ENCODE measurements at places on chromosomes 11 and 22.

DNA sequence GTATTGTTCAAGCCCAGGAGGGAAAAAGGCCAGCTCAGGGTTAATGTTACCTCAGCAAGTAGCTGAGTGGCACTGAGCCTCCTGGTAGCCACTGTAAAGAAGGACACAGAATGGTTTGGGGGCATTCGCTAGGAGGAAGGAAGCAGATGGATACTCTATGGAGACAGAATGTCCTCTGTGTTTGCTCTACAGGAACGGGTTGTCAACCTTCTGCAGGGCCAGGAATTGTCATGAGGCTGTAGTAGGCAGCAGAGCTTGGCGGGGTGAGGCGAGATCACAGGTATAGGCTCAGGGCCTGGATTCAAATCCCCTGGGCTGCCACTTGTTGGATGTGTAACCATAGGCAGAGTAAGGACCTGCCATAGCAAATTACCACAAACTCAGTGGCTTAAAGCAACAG, 3.0 kb upstream of the LRRC75B start:
- DNase-seq = no peak

GRCh38 chr11:120352405-120352804, 16.2 kb downstream of the ARHGEF12 start:
- no peak for DNase-seq

- peak; percentile 92 for DNase-seq
These were observed at the start of gene LMF2 for GRCh38 chr22:50507421-50507990. Gene LMF2 (minus strand): TSS chr22:50507702. CDS start chr22:50507675, 27 bp downstream.

- no peak for DNase-seq
These were observed 33.3 kb downstream of the CD6 start for GRCh38 chr11:61004761-61005181.

GRCh38 chr22:18978506-18978905, 42.4 kb upstream of the PRODH start:
- no peak for DNase-seq

- no peak for DNase-seq
These were observed 14.7 kb downstream of the IGLL1 start for GRCh38 chr22:23565305-23565914.

- DNase-seq = no peak
These were observed 2.4 kb upstream of the WT1 start for GRCh38 chr11:32437495-32438345.

GRCh38 chr11:126929179-126930061, 71.2 kb downstream of the KIRREL3 start:
- no peak for DNase-seq

DNA sequence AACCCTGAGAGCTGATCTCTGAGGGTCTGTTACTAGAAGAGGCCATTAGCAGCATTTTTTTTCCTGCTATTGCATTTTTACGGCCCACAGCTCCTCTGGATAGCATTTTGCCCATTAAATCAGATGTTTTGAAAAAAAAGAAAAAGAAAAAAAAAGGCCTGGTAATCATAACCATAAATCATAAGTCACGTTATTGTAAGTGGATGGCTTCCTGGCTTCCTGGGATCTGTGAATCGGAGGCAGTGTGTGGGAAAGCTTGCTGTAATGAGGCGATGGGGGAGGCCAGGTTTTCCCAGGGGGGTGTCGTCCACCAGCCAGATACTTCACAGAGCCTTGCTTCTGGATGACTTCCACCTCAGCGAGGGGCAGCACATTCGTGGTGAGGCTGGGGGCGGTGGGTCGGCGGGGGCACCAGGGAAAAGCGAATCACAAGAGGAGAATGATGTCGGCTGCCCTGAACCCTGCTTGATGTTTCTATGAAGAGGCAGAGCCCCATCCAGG, 106.5 kb upstream of the SYT13 start:
- no peak for DNase-seq

- DNase-seq = no peak
These were observed 715.5 kb downstream of the BRD1 start for GRCh38 chr22:49112176-49112575.

DNA sequence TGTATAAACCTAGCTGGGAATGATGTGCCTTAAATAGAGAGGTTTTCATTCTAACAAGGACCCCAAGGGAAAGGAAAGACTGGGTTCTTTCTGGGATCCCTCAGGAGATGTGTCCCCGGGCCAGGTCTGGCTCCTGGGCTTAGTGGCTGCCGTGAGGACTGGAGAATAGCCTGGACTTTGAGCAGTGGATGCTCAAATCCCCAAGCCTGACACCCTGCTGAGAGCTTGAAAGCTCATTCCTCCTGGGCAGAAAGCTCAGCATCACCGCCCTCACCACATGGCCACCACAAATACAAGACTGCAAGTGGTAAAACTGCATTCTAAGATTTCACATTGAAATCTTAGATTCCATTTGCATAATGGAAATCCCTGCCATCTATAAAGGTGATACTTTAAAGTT, 79.4 kb upstream of the NARS2 start:
- no peak for DNase-seq

- no peak for DNase-seq
These were observed at the start of gene PLAAT3 for GRCh38 chr11:63614136-63614671. Gene PLAAT3 (minus strand): TSS chr11:63614433. CDS start chr11:63614014, 419 bp downstream.

DNA sequence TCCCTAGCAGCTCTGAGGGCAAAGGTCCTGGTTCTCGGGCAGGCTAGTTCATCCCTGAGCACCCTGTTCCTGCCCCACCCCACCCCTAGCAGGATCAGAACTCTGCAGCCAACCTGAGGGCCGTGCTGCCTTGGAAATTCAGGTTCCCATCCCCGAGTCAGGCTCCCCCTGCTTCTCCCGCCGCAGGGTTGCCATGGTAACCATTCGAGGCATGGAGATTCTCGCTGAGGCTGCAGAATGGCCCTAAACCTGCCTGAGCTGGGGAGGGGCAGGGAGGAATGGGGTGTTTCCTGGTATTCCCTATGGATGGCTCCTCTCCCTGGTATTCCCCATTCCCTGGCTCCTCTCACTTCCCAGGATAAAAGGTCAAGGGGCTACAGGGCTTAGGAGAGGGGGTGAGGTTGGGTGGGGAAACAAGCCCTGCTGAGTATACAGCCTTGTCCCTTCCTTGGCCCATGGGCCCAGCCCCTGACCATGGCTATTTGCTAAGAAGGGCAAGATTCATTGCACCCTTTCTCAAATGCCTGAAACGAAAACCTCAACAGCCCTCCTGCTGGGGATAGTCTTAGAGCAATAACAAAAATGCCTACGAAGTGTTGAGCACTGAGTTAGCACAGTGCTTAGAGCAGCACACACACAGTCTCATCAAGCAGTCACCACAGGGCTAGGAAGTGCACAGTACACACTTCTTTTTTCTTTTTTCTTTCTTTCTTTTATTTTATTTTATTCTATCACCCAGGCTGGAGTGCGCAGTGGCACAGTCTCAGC, 58.7 kb downstream of the CHST1 start:
- no peak for DNase-seq

- no peak for DNase-seq
These were observed 487.3 kb downstream of the BRD1 start for GRCh38 chr22:49340406-49340805.

- DNase-seq = no peak
These were observed 17.6 kb downstream of the MYH9 start for GRCh38 chr22:36369922-36370791.

GRCh38 chr11:68963779-68964178, 17.0 kb downstream of the MRGPRD start:
- no peak for DNase-seq

GRCh38 chr11:9065607-9066432, 25.6 kb downstream of the SCUBE2 start:
- DNase-seq = no peak

DNA sequence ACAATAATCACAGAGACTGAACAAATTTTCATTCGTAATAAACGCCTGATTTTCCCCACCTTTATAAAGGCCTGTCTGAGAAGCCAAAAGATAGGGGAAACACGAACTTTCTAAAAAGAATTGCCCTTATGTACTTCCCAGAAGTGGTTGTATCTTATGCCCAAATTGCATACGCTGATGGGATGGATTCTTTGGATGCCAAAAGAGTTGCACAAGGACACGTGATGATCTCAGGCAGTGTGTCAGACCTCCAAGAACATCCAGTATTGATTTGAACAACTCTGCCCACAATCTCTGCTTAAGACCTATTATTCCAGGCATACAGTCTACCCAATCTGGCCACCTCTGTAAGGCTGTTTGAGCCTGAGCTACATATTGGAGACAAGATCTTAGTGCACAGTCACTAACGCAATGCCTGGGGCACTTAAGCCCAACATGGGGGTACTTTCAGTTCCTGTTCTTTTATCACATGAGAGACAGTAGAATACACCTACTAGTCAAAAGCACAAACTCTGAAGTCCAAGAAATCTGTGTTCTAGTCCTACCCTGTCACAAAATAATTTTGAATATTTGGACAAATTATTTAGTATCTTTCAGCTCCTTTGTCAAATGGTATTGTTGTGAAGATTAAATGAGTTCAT, 38.9 kb downstream of the OR10A6 start:
- DNase-seq = no peak

DNA sequence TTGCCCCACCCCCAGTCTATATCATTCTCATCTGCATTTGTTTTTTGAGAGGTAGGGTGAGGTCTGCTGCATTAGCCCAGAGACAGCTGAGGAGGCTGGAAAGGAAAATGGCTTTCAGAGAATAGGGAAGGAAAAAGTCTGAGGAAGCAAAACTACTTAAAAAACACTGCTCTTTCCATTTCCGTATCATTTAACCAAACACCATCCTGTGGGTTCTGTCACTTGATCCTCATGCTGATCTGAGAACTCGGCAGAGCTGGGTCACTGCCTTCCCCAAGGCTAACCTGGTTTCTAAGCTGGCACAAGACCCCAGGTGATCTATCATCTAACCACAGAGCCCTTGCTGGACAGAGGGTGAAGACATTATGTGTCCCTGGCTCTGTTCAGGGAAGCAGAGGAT, 1.2 kb downstream of the FOLR2 start:
- no peak for DNase-seq

- no peak for DNase-seq
These were observed 18.8 kb upstream of the ST3GAL4 start for GRCh38 chr11:126336671-126337101.

- no peak for DNase-seq
These were observed 102.7 kb upstream of the ANO3 start for GRCh38 chr11:26229257-26229656.

DNA sequence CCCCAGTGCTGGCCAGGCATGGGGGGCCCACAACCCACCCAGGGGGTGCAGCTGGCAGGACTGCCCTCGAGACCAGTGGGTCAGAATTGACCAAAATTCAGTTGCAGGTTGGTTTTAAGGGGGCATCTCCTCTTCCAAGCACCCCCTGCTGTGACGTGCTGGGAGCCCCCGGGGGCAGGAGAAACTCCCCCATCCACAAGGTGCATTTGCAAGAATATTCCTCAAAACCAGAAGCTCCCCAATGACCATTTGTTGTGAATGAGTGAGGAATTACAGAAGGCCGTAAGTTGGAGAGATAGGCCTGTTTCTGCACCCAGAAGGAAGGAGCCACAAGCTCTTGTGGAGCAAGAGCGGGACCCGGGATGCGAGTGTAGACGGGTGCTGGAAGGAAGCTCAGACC, 414.5 kb downstream of the BRD1 start:
- no peak for DNase-seq

GRCh38 chr11:35851342-35851741, 92.5 kb upstream of the LDLRAD3 start:
- DNase-seq = no peak

DNA sequence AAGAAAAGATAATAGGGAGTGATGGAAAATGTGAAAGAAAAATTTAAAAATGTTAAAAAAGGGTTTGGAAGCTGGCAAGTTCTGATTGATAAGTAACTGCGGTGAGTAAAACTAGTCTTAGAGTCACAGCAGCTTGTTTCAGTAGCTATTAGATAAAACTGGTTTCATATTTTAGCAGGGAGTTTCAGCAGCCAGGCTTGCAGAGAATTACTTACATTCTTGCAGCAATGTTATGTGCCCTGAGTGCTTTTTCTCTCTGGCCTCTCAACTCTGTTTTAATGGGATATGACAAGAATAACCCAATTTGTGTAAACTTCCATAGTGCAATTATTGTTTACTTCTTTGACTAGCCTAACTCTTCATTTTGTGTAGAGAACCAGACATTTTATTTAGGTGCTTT, 33.6 kb downstream of the PPME1 start:
- no peak for DNase-seq
